ENCODE measurements at places on chromosomes 2 and 18. TPM values are rescaled to one million over a fixed set of nuclear protein-coding genes. Genes with fewer than 3 reads are reported as not detected.

TFPI gene
- 83.1 TPM for total RNA-seq

FAHD2A gene
- 12.1 TPM for total RNA-seq

- no peak overlapping the region for H3K27ac ChIP-seq
- H3K27me3 ChIP-seq = no peaks in the 10 kb centered on the region
- H3K4me1 ChIP-seq = no peaks in the 10 kb centered on the region
- H3K36me3 ChIP-seq = no peaks in the 10 kb centered on the region
These were observed 11.8 kb upstream of the LHCGR start for GRCh38 chr2:48767330-48767729.

GRCh38 chr18:7322817-7323485 is 92.1 kb downstream of the LRRC30 start:
- no peaks in the 10 kb centered on the region for H3K4me1 ChIP-seq
- no peaks in the 10 kb centered on the region for H3K27me3 ChIP-seq
- H3K36me3 ChIP-seq = no peaks in the 10 kb centered on the region
- no peak overlapping the region for H3K4me3 ChIP-seq
- no peak overlapping the region for H3K27ac ChIP-seq

GRCh38 chr2:230358305-230358704 is 31.3 kb downstream of the SP140L start:
- no peaks in the 10 kb centered on the region for H3K27me3 ChIP-seq
- no peak for DNase-seq
- no peak overlapping the region for H3K4me3 ChIP-seq
- no peak overlapping the region for H3K27ac ChIP-seq

- H3K36me3 ChIP-seq = no peaks in the 10 kb centered on the region
- H3K27me3 ChIP-seq = no peaks in the 10 kb centered on the region
- no peak overlapping the region for H3K27ac ChIP-seq
- H3K4me3 ChIP-seq = no peak overlapping the region
These were observed 452.1 kb downstream of the TMX3 start for GRCh38 chr18:68262690-68263294.

COMMD1 gene
- total RNA-seq = 55.6 TPM

GRCh38 chr2:130996691-130997090 is 96.6 kb downstream of the FAM168B start:
- no peak overlapping the region for H3K27ac ChIP-seq
- H3K36me3 ChIP-seq = no peaks in the 10 kb centered on the region
- H3K4me3 ChIP-seq = no peak overlapping the region
- H3K4me1 ChIP-seq = no peaks in the 10 kb centered on the region
- no peak for DNase-seq

DNA sequence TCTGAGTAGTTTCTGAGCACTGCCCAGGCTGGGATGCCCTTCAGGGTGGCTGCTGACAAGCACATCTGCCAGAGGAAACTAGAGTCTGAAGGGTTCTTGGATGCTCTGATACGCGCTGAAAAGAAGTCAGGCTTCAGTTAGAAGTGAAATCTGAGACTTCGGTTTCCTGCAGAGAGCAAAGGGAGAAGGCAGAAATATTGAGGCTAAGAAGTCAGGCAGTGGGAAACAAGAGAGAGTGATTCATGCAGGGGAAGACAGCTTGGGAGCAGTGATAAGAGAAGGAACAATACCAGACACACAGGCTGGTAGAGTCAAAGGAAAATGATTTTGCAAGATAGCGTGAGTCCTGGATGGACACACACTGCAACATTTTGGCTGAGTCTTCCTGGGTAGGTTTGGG is 51.0 kb upstream of the BOD1L2 start:
- no peak for DNase-seq
- no peaks in the 10 kb centered on the region for H3K4me1 ChIP-seq

DNA sequence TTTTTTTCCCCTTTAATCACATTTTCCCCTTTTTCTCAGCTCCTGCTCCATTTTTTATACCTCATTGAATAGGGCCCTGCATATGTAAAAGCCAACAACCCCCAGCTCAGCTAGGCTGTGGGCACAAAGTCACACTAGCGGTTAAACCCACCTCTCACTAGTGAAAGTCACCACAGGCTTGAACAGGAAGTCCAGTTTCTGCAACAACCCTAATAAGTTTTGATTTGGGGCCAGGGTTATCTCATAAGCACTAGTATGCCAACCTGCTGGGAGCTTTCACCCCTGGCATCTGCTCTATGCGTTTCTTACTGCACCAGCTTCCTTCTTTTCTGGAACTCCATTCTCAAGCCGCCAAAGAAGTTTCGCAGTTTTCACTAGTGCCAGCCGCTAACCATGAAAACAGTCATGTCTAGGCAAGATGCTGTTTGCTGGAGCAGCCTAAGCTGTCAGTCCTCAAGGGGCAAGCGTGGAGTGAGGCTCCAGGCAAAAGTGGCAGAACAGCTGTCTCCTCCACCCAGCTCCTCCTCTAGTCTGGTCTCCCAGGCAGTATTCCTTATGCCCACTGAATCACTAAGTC is 197.0 kb upstream of the MEIS1 start:
- DNase-seq = no peak
- H3K4me3 ChIP-seq = no peak overlapping the region
- no peaks in the 10 kb centered on the region for H3K36me3 ChIP-seq
- H3K27ac ChIP-seq = no peak overlapping the region
- no peaks in the 10 kb centered on the region for H3K27me3 ChIP-seq

GRCh38 chr2:3465844-3466481 is 53.4 kb downstream of the ADI1 start:
- no peaks in the 10 kb centered on the region for H3K27me3 ChIP-seq
- no peak for DNase-seq
- H3K4me3 ChIP-seq = no peak overlapping the region
- H3K36me3 ChIP-seq = peaks cover 69% of the 10 kb centered on the region

DNAH7 gene
- 1.9 TPM for total RNA-seq

ESPNL gene
- not detected for total RNA-seq

DNA sequence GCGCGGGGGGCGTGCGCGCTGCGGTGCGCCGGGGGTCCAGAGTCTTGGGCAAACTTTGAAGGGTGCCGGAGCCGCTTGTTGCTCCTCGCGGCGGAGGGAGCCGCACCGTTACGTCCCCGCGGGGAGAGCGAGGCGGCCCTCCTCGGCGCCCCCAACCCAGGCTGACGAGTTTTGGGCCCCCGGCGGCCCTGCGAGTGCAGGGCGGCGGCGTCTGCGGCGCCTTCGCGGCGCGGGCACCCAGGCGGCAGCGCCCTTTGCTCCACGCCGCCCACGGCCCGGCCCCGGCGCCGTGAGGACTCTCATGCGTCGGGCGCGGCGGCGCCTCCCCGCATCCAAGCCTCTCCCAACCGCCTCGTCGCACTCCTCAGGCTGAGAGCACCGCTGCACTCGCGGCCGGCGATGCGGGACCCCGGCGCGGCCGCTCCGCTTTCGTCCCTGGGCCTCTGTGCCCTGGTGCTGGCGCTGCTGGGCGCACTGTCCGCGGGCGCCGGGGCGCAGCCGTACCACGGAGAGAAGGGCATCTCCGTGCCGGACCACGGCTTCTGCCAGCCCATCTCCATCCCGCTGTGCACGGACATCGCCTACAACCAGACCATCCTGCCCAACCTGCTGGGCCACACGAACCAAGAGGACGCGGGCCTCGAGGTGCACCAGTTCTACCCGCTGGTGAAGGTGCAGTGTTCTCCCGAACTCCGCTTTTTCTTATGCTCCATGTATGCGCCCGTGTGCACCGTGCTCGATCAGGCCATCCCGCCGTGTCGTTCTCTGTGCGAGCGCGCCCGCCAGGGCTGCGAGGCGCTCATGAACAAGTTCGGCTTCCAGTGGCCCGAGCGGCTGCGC is 814 bp downstream of the FZD7 start:
- peak overlapping the region; percentile 98 for H3K27ac ChIP-seq
- DNase-seq = peak; percentile 69
- no peaks in the 10 kb centered on the region for H3K4me1 ChIP-seq
- H3K36me3 ChIP-seq = no peaks in the 10 kb centered on the region

DCC gene
- total RNA-seq = 0.16 TPM

SANBR gene
- 3.1 TPM for total RNA-seq

TSGA10 gene
- total RNA-seq = 4.4 TPM

GRCh38 chr2:157777427-157777826 is 98.7 kb downstream of the ACVR1 start:
- no peak overlapping the region for H3K4me3 ChIP-seq
- no peak overlapping the region for H3K27ac ChIP-seq
- H3K27me3 ChIP-seq = no peaks in the 10 kb centered on the region
- peaks cover 21% of the 10 kb centered on the region for H3K36me3 ChIP-seq
- peaks cover 6% of the 10 kb centered on the region for H3K4me1 ChIP-seq
- DNase-seq = no peak

LRP1B gene
- total RNA-seq = 5.1 TPM

DNA sequence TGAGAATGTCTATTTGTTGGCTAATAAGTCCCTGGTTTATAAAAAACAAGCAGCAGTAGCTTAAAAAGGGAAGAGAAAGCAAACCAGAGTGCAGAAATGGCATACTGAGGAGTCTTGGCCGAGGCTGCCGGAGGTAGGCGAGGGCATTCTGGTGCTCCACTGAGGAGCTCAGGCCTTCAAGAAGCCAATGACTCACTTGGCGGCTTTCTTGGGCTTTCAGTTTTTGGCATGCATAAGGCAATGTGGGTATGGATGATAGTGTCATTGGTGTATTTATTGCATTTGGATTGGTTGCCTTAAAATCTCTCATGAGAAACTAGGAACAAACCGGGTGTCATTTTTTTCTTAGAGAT is 119.6 kb upstream of the ARL5A start:
- H3K36me3 ChIP-seq = no peaks in the 10 kb centered on the region
- H3K27ac ChIP-seq = no peak overlapping the region
- no peak overlapping the region for H3K4me3 ChIP-seq
- no peak for DNase-seq
- H3K27me3 ChIP-seq = no peaks in the 10 kb centered on the region

ONECUT2 gene
- not detected for total RNA-seq

DNA sequence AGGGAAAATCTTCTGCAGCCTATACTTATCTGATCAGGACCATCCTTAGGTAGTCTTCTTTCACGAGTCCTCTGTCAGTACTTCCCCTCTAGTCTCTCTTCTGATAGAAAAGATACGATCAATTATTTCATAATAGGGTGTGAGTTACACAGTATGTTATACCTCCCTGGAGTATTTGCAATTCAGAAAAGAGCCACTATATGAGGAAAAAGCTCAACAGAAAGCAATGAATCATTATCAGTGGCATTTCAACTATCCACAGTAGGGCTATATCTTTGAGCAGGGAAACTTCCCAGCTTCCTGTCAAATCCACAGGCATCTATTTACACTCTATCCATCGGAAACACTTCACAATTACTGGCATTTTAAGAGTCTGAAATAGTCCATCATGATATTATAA is 105.3 kb upstream of the ACVR2A start:
- no peaks in the 10 kb centered on the region for H3K36me3 ChIP-seq
- no peak overlapping the region for H3K27ac ChIP-seq
- H3K27me3 ChIP-seq = no peaks in the 10 kb centered on the region
- no peaks in the 10 kb centered on the region for H3K4me1 ChIP-seq
- H3K4me3 ChIP-seq = no peak overlapping the region

- DNase-seq = no peak
- H3K4me3 ChIP-seq = no peak overlapping the region
- H3K27ac ChIP-seq = no peak overlapping the region
- H3K36me3 ChIP-seq = no peaks in the 10 kb centered on the region
These were observed 690.7 kb downstream of the LRP1B start for GRCh38 chr2:141440072-141440635.

GRCh38 chr2:154392256-154392655 is 306.2 kb upstream of the KCNJ3 start:
- H3K36me3 ChIP-seq = no peaks in the 10 kb centered on the region
- no peaks in the 10 kb centered on the region for H3K4me1 ChIP-seq
- H3K4me3 ChIP-seq = no peak overlapping the region
- no peaks in the 10 kb centered on the region for H3K27me3 ChIP-seq
- no peak overlapping the region for H3K27ac ChIP-seq
- no peak for DNase-seq

DYNAP gene
- not detected for total RNA-seq

DNA sequence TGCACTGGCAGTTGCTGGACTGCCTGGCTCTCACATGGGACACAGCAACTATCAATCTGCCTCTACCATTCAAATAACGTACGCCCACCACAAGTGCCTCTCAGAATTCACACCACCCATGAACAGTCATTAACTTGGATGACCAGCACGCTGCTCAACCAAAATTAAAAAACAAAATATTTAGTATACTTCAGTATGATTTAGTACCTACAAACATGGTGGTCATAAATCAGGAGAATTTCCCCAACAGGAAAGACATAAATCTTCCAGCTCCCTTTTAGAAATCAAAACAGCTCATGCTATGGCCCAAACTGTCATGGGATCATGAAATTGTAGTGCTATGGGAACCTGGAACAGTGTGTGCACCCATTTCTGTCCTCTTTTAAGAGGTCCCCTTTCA is 317.4 kb upstream of the ETAA1 start:
- no peak for DNase-seq
- peaks cover 23% of the 10 kb centered on the region for H3K4me1 ChIP-seq
- H3K27ac ChIP-seq = no peak overlapping the region
- no peaks in the 10 kb centered on the region for H3K27me3 ChIP-seq
- no peak overlapping the region for H3K4me3 ChIP-seq
- H3K36me3 ChIP-seq = no peaks in the 10 kb centered on the region

- DNase-seq = no peak
- no peak overlapping the region for H3K4me3 ChIP-seq
- peaks cover 13% of the 10 kb centered on the region for H3K4me1 ChIP-seq
- H3K36me3 ChIP-seq = no peaks in the 10 kb centered on the region
- no peak overlapping the region for H3K27ac ChIP-seq
- H3K27me3 ChIP-seq = no peaks in the 10 kb centered on the region
These were observed 148.1 kb downstream of the ACKR3 start for GRCh38 chr2:236717729-236718128.

DNA sequence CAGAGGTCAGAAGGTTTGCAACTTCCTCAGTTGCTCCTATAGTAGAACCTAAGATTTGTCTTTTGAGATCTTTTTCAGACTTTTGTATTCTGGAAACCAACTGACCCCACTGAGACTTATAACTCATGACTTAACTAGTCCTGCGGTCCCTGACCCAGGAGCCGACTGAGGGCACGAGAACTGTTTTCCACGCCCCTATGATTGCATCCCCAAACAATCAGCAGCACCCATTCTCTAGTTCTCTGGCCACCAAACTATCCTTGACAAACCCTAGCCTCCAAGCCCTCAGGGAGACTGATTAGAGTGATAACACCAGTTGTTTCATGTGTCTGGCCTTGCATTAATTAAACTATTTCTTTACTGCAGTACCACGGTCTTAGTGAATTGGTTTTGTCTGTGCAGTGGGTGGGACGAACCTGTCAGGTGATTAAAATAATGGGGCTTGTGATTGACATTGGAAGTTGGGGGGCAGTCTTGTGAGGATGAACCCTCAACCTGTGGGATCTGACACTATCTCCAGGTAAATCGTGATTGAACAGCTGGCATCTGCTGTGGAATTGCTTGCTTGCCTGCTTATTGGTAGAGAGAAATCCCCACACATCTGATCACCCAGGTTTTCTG is 95.7 kb downstream of the B3GNT2 start:
- no peaks in the 10 kb centered on the region for H3K36me3 ChIP-seq
- peak overlapping the region; percentile 48 for H3K27ac ChIP-seq
- no peaks in the 10 kb centered on the region for H3K4me1 ChIP-seq
- H3K27me3 ChIP-seq = no peaks in the 10 kb centered on the region

DNA sequence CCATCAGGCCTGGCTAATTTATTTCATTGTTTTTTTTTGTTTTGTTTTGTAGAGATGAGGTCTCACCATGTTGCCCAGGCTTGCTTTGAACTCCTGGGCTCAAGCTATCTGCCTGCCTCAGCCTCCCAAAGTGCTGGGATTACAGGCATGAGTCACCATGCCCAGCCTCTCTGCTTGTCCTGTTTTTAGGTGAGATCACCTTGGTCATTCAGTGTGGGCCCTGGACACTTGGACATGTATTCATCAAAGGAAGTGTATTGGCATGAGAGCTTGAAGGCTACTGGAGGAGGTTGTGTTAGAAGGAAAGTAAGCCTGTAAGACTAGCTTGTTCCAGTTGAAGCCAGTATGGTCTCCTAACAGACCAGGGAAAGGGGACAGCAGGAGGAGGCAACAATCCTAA is 229.2 kb upstream of the RGPD4 start:
- no peak overlapping the region for H3K4me3 ChIP-seq
- no peak for DNase-seq
- no peaks in the 10 kb centered on the region for H3K4me1 ChIP-seq
- no peak overlapping the region for H3K27ac ChIP-seq
- no peaks in the 10 kb centered on the region for H3K27me3 ChIP-seq

Measured in sigmoid colon (tissue), 7 donors.